ENCODE measurements at places on chromosomes 2 and 18.

- no peak for DNase-seq
These were observed 766.4 kb downstream of the BCL11A start for GRCh38 chr2:59787095-59787494.

- no peak for DNase-seq
These were observed 151.8 kb upstream of the SLC14A2 start for GRCh38 chr18:45463451-45463850.

DNA sequence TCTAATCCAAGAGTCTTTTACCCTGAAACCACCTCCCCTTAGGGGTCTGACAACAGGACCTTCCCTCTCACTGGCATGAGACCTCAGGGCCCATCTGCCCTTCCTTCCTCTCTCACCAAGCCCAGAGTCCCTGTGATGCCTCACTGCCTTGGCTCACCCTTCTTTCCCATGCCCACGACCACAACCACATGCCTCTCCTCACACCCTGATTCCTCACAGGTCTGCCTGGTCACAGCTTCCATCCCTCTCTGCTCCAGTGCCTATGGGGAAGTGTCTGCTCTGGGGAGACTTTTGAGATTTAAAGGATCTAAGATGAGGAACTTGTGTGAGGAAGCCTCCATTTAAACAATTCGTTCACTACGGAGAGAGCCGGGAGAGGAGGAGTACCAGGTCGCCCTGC, 98.9 kb upstream of the SH3BP4 start:
- no peak for DNase-seq

- no peak for DNase-seq
These were observed 230.7 kb downstream of the RND3 start for GRCh38 chr2:150256736-150257135.
